Fibroblast of lung (primary cell): ENCODE measurements at places on chromosomes 7 and 10. TPM values are rescaled to one million over a fixed set of nuclear protein-coding genes. Genes with fewer than 3 reads are reported as not detected.

- no peak overlapping the region for H3K4me3 ChIP-seq
- no peaks in the 10 kb centered on the region for H3K4me1 ChIP-seq
- no peaks in the 10 kb centered on the region for H3K27me3 ChIP-seq
- H3K36me3 ChIP-seq: no peaks in the 10 kb centered on the region
These were observed 179.1 kb downstream of the SFMBT2 start for GRCh38 chr10:7231509-7232414.

DNA sequence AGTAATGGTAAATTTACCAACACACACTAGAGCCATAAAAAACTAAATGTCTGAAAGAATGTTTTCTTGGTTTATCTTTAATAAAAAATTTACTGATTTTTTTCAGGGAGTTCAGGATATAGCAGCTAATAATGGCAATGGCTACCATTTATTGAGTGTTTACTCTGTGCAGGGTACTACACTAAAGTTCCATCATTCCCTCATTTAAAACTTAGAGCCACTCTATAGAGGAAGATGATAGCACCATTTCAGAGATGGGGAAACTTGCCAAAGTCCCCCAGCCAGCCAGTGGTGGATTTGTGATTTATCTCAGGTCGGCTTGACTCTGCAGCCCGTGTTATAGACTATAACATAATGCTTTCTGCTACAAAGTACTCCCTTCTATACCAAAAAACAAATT lies 86.6 kb downstream of the LSMEM1 start:
- no peak overlapping the region for H3K27ac ChIP-seq
- no peaks in the 10 kb centered on the region for H3K36me3 ChIP-seq
- H3K4me3 ChIP-seq: no peak overlapping the region
- no peaks in the 10 kb centered on the region for H3K27me3 ChIP-seq
- H3K4me1 ChIP-seq: no peaks in the 10 kb centered on the region
- no peak for DNase-seq

RSPH10B2 gene
- total RNA-seq: 0.51 and 0.66 TPM in 2 replicates

EBLN1 gene
- total RNA-seq: not detected in 2 replicates

MYL7 gene
- total RNA-seq: not detected in 2 replicates

C1QL3 gene
- 0.17 TPM in 1 of 2 replicates, not detected in the other for total RNA-seq

DNA sequence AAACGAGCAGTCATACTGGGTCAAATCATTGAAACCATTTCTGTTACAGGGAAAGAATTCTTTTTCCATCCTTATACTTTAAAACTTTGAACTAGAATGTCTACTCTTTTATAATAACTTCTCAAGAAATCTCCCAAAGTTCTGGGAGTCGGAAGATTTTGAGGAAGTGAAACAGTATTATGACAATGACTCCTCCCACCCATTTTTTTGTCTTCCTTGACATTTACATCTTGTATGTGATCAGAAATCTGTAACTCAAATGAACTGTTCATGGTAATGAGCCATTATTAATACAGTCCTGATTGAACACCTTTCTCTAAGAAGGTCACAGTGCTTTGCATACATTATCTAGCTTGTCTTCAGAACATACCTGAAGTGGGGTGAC lies 227.4 kb downstream of the CELF2 start:
- H3K27ac ChIP-seq: no peak overlapping the region
- peaks cover 3% of the 10 kb centered on the region for H3K4me1 ChIP-seq
- H3K27me3 ChIP-seq: no peaks in the 10 kb centered on the region
- no peaks in the 10 kb centered on the region for H3K36me3 ChIP-seq
- H3K4me3 ChIP-seq: no peak overlapping the region
- DNase-seq: no peak

DNA sequence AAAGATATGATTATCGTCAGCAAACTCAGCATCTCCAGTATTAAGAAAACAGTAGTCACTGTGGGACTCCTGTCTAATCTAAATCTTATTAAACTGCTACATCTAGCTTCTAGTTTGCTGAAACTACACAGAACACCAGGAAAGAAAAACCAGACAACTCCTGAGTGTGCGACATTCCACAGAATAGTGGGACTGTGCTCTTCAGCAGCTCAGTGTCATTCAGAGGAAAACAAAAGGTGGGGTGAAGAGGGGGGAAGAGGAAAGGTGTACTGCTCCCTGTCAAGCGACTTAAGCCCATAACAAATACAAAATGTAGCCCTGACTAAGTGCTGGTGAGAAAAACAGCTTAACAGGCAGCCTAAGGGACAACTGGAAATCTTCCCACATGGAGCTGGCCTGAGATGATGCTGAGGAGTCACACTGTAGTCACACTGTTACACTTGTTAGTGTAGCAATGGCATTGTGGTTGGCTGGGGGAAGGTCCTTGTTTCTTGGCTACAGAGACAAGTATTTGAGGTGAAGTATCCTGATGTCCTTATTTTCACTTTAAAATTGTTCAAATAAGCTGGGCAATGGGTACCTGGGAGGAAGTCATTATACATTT lies 135.5 kb downstream of the USP6NL start:
- no peak overlapping the region for H3K4me3 ChIP-seq
- DNase-seq: no peak
- no peaks in the 10 kb centered on the region for H3K36me3 ChIP-seq

DNA sequence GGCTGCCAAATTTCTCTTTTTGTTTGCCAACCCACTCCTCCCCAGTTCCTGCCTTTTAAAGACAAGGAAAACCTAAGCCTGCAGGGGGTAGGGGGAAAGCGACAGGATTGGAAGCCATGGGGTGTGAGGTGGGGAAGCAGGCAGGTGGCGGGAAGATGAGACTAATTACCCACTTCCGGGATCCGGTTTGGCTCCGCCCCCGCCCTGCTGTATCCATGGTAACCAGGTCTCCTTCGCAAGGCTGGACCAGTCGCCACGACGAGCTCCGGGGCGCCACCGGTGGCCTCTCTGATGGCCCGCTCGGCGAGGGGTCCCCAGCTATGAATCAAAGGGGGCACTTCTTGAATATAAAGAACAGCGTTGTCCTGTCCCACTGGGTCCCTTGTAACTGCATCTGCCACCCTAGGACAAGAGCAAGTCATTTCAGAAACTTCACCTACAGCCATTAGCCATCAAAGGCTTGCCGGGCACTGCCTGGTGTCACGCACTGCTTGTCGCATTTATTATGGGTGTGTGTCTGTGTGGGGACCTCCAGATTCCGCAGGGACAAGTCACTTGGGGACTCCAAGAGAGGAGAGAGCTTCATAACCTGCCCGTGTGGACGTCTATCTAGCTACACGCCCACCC lies 55.4 kb upstream of the LMTK2 start:
- no peak for DNase-seq
- H3K27ac ChIP-seq: no peak overlapping the region
- H3K27me3 ChIP-seq: no peaks in the 10 kb centered on the region
- no peaks in the 10 kb centered on the region for H3K36me3 ChIP-seq

EFCAB10 gene
- total RNA-seq: not detected in 2 replicates

- no peaks in the 10 kb centered on the region for H3K27me3 ChIP-seq
- no peak overlapping the region for H3K27ac ChIP-seq
- no peak for DNase-seq
- no peaks in the 10 kb centered on the region for H3K4me1 ChIP-seq
These were observed 94.9 kb downstream of the ZWINT start for GRCh38 chr10:56266120-56266519.

DNA sequence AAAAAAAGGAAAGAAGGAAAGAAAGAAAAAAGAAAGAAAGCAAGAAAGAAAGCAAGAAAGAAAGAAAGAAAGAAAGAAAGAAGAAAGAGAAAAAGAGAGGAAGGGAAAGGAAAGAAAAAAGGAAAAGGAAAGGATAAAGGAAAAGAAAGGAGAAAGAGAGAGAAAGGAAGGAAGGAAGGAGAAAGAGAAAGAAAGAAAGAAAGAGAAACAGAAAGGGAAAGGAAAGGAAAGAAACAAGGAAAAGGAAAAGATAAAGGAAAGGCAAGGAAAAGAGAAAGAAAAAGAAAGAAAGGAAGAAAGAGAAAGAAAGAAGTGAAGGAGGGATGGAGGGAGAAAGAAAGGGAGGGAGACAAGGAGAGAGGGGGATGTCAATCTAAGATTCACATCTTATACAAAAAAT lies 20.8 kb upstream of the SFTPA2 start:
- no peak for DNase-seq
- H3K4me3 ChIP-seq: no peak overlapping the region
- H3K4me1 ChIP-seq: no peaks in the 10 kb centered on the region

- H3K27ac ChIP-seq: no peak overlapping the region
- no peaks in the 10 kb centered on the region for H3K27me3 ChIP-seq
- no peak for DNase-seq
- H3K4me1 ChIP-seq: no peaks in the 10 kb centered on the region
- H3K36me3 ChIP-seq: no peaks in the 10 kb centered on the region
These were observed 14.9 kb upstream of the SP4 start for GRCh38 chr7:21412957-21413356.

CYP3A5 gene
- 8.2 and 12.4 TPM in 2 replicates for total RNA-seq

VSTM4 gene
- total RNA-seq: 4.4 and 8.1 TPM in 2 replicates

GRCh38 chr10:106908225-106908624 lies 256.3 kb downstream of the SORCS1 start:
- no peak overlapping the region for H3K27ac ChIP-seq
- no peaks in the 10 kb centered on the region for H3K4me1 ChIP-seq

GRCh38 chr10:65172249-65172648 lies 1651.0 kb downstream of the REEP3 start:
- H3K27ac ChIP-seq: no peak overlapping the region
- DNase-seq: no peak
- no peak overlapping the region for H3K4me3 ChIP-seq

DNA sequence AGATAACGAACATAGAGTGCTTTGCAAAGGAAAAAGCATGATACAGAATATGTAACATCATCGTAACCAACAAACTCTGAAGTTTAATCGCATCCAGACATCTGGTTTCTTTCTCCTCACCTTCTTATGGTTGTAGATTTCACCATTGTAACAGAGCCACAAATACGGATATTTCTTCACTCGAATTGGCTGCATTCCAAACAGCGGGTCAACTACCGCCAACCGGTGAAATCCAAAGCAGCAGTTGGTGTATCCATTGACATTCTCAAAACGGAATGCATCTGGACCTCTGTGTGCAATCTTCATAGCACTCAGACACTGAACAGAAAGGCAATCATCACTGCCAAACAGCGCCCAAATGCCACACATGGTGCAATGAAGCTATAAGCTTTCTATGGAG lies 3.4 kb downstream of the ASNS start:
- H3K4me1 ChIP-seq: no peaks in the 10 kb centered on the region
- H3K27me3 ChIP-seq: no peaks in the 10 kb centered on the region
- peak overlapping the region; percentile 43 for H3K4me3 ChIP-seq
